ENCODE measurements at places on chromosomes 2 and 18. TPM values are rescaled to one million over a fixed set of nuclear protein-coding genes. Genes with fewer than 3 reads are reported as not detected.

DNA sequence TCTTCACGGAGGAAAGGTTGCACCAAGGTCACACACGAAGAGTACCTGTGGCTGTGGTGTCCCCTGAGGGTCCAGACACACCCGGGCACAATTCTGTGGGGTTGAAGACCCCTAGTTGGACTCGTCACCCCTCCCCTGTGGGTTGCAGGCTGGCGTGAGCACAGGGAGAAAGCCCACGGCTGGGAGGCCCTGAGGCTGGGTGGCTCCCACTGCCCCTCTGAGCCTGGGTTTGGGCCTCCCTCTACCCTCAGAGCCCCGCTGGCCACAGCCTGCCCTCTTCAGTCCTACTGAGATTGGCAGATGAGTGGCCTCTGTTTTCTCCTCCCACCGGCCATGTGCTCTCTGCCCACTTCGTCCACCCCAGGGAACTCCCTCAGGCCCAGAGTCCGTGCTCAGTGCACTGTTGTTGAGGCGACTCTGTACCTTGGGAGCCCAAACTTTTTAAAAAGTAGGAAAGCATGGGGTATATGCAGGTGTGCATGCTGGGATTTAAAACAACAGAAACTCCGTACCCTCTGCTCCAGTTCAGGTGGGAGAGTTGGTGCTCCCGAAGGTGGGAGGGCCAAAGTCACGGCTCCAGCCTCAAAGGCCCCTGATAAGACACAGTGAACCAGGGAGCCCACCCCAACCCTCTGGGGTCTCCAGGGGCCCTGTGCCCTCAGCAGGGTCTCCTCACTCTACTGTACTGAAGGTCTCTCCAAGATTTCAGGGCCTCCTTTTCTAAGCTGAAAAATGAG is 19.1 kb downstream of the RAMP1 start:
- H3K4me3 ChIP-seq, result no peak overlapping the region
- H3K36me3 ChIP-seq, result no peaks in the 10 kb centered on the region
- H3K4me1 ChIP-seq, result peaks cover 5% of the 10 kb centered on the region
- H3K27ac ChIP-seq, result no peak overlapping the region
- H3K27me3 ChIP-seq, result no peaks in the 10 kb centered on the region

GRCh38 chr2:218381916-218382366 is at the start of gene SLC11A1:
SLC11A1 (plus strand) TSS chr2:218382273; CDS start chr2:218382369, 96 bp downstream.
- H3K27ac ChIP-seq, result no peak within 1 kb of the TSS
- H3K27me3 ChIP-seq, result peaks cover 18% of the 10 kb centered on the region
- no peak within 1 kb of the TSS for H3K4me3 ChIP-seq
- H3K4me1 ChIP-seq, result no peaks in the 10 kb centered on the region

DNA sequence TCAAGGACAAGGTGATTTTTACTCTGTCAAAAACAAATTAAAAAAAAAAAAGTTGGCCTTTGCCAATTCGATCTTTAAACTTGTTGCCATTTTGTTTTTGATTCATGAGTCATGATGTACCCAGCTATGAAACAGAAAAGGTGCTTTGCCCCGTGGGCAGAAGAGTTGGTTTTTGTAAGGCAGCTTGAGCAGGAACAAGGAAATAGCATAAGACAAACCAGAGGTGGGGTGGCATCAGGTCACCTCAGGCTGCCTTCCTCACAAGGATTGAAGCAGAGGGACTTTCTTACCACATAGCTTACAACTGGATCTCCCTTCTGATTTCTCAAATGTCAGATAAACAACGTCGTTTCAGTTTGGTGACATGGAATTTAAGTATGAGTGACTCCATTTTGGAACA is 123.8 kb downstream of the ARL4C start:
- H3K4me1 ChIP-seq, result peaks cover 65% of the 10 kb centered on the region
- H3K4me3 ChIP-seq, result no peak overlapping the region
- peak overlapping the region; percentile 47 for H3K27ac ChIP-seq
- DNase-seq, result no peak
- no peaks in the 10 kb centered on the region for H3K27me3 ChIP-seq
- peaks cover 10% of the 10 kb centered on the region for H3K36me3 ChIP-seq

DNA sequence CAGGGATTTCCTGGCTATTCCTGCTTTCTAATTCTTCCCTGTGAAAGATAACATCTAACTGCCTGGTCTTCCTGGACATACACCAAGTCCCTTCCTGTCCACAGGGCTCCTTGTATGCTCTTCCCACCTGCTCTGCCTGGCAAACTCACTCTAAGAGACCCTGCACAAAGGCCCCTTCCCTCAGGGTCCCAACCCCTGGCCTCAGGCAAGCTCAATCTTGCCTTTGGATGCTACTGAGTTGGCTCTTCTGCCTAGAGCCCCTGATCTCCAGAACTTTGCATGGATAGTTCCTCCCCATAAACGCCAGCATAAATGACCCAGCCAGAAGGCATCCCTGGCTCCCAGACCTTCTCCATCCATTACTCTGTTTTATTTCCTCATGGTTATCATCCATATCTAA is 98.3 kb upstream of the OTOS start:
- H3K4me3 ChIP-seq, result no peak overlapping the region
- no peak for DNase-seq
- no peaks in the 10 kb centered on the region for H3K36me3 ChIP-seq
- H3K27me3 ChIP-seq, result peaks cover 18% of the 10 kb centered on the region
- peaks cover 4% of the 10 kb centered on the region for H3K4me1 ChIP-seq
- no peak overlapping the region for H3K27ac ChIP-seq

SH3BP4 gene
- not detected for total RNA-seq

C2orf81 gene
- 1.6 TPM for total RNA-seq
